Stimulated activated CD8-positive, alpha-beta memory T cell treated with anti-CD3 and anti-CD28 coated beads, Interleukin-7, amount 100 ng/mL, for 48 hours (primary cell): ENCODE measurements at places on chromosomes 3 and 15.

- no peak for DNase-seq
These were observed 10.0 kb downstream of the DUSP7 start for GRCh38 chr3:52046186-52046901.

DNA sequence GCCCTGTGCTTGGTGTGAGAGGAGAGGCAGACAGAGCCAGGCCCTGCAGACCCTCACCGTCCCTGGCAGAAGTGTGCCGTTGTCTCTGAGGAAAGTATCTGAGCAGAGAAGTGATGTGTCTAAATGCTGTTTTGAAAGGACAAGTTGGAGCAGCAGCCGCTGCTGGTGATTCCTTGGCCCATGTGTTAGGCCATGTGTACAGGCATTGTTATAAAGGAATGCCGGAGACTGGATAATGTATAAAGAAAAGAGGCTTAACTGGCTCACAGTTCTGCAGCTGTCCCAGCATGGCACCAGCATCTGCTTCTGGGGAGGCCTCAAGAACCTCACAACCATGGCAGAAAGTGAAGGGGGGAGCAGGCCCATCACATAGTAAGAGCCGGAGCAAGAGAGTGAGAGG is 334.6 kb upstream of the ATP10A start:
- no peak for DNase-seq

- DNase-seq, result no peak
These were observed 20.3 kb downstream of the PLXNB1 start for GRCh38 chr3:48409291-48410201.

DNA sequence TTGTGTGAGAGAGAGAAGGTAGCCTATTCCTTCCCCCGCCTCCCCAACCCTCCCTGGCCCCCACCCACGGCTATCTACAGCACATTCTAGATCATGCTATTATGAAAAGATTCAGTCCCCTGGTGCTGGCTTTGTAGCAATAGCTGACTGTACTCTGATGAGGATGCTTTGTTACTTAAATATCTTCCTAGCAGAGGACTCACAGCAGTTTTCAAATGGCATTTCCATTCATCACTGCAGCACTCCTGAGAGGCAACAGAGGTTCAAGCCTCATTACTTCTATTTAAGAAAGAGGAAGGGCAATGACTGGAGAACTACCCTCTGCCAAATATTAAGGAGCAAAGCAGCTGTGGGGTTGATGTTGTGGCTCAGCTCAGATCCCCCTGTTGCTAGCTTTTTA is 61.0 kb downstream of the LRRN1 start:
- no peak for DNase-seq
